Left hindlimb (tissue), 1 donor: ENCODE measurements at places on chromosomes 7 and 10.

- DNase-seq: no peak
Measured at GRCh38 chr10:75740541-75740940, 309.1 kb downstream of the LRMDA start.

DNA sequence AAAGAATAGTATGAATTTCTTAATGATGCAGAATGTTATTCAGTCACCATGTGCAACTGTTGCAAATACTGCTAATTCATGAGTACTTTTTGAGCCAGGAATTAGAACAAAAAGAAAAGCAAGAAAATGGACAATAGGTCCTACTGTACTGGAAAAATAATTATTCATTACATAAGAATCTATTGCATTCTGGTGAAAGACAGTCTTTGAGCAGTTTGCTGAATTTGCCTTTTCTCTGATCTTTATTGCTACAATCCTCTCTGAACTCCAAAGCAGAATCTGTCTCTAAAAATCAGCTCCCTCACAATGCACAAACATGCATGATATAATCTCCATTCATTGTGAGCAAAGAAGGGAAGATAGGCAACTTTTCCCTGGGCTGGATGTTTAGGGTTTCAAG lies 12.8 kb downstream of the IFIT2 start:
- DNase-seq: no peak

DNA sequence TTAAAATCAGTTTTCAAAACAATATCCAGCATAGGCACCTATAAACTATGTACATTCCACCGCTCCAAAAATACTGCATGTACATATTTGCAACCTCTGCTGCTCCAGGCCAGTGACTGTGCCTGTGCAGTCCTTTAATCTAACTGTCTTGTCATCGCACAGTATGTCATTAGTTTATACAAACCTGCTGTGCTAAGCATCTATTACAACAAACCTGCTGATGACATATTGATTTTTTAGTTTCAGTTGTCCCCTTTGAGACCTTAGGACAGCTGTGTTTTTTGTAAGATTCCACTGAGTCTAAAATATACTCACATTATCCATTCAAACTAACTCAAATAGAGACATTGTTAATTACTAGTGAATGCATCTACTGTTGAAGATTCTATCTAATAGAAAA lies 33.1 kb downstream of the SEMA3C start:
- no peak for DNase-seq

- DNase-seq: no peak
Measured at GRCh38 chr10:30134171-30134945, 75.0 kb upstream of the JCAD start.

GRCh38 chr10:75507469-75507868 lies 76.0 kb downstream of the LRMDA start:
- no peak for DNase-seq

DNA sequence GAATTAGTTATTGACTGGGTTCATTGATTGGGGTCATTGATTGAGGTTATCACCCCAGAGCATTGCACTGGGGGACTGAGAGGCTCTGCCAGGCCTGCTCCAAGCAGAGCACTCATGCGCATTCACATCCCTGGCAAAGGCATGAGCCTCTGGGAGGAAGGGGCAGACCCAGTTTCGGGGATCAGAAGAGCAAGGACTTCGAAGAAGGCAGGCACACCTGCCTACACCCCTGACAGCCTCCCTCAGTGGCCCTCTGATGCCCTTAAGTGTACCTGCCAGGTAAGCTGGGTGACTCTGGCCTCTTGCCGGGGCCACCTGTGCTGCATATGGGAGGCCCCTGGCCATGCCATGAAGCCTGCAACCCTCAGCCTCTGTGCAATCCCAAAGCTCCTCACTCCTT lies 181.1 kb downstream of the PTPN20 start:
- DNase-seq: no peak

DNA sequence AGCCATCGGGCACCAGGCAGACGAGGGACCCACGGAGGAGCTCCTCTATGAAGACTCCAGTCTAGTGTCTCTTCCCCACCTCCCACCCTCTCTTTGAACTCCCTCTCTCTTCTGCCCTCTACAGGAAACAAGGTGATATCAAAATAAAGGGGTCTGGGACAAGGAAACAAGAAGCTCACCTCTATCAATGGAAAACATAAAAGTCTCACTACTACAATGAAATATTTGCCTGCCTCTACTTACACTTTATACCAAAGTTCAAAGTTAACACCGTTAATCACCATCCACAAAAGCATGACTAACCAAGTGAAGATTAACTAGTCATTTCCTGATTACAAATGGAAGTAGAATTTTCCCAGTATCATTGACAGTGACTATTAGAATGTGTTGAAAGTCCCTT lies 82.2 kb downstream of the PARD3 start:
- DNase-seq: no peak

DNA sequence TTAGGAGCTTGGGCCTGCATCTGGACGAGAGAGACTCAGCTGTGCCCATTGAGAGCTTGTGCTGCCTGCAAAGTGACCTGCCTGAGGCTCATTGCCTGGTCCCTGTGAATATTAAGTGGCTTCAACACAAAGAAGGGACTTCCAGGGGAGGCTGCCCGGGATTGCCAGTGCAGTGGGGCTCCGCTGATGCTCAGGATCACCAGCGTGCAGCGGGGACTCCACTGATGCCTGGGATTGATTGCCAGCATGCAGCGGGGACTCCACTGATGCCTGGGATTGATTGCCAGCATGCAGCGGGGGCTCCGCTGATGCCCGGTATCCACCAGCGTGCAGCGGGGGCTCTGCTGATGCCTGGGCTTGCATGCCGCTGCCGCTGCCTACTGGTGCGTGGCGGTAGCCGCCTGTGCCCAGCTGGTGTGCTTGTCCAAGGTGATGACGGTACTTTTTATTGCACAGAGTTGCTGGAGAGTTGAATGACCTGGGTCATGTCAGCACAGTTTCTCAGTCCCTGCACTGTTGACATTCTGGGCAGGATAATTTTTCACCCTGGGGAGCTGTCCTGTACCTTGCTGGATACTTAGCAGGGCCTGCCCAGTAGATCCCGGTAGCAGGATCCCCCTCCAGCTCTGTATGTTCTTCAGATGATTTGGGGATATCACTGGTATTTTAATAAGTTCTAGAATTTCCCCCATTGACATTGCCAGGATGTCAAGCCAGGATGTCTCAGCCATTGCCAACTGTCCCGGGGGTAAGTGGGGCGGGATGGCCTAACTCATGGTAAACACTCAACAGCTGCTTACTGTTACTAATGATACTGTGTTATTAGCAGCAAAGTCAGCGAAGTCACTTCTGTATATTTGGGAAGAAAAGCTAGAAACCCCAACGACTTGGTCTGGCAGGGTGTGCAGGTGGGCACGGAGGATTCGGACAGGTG lies 13.0 kb downstream of the DOCK1 start:
- no peak for DNase-seq

GRCh38 chr10:70911386-70911785 lies 23.0 kb upstream of the PCBD1 start:
- no peak for DNase-seq

- DNase-seq: no peak
Measured at GRCh38 chr7:30790356-30790755, 19.1 kb downstream of the MINDY4 start.

DNA sequence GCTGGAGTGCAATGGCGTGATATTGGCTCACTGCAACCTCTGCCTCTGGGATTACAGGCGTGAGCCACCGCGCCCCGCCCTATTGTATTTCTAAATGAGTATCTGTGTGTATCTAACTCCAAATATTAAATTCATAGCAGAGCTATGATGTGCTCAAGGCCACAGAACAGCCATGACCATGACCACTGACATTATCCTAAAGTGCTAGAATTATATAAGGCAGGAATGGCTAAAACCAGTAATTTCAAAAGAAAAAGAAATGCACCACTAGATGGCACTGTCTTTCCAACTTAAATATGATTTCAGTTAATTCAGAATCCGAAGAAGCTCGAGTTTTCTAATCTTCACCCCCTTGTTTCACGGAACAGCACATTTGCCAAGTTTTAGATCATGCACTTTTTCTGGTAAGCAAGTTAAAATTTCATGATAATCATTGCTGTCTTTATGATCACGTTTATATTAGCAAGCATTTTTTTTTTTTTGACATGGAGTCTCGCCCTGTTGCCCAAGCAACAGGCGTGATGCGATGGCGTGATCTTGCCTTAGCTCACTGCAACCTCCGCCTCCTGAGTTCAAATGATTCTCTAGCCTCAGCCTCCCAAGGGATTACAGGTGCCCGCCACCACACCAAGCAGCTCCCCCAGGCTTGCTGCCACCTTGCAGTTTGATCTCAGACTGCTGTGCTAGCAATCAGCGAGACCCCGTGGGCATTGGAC lies 65.3 kb downstream of the OR13A1 start:
- no peak for DNase-seq

DNA sequence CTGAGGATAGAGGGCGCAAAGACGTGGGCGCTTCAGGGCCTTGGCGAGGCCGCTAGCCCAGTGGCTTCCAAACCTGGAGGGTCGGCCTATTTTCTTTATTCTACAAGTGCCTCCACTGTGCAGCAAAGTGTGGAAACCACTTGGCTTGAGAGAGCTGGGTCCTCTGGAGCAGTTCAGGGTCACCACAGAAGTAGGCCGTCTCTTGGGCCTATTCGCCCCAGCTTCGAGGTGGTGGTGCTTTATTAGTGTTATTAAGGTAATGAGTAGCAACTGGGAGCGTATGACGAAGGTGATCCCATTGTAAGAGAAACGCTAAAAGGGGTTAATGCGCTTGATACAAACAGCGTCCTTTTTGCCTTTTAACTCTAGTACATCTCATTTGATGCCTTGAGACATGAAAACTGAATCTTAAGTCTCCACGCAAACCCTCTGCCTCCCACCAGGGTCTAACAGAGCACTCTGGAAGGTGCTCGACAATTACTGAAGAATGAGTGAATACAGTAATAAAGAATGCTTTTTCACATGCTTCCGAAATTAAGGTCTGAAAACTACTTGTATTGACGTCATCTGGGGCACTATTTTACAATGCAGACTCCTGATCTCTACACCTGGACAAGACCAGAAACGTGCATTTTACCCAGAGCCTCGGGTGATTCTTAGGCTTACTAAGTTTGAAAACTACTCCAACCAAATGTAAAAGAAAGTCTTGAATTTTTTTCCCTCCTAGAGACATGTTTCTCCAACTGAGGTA lies 647 bp upstream of the GSAP start:
- no peak for DNase-seq

GRCh38 chr7:74364061-74364460 lies 74.9 kb downstream of the CLIP2 start:
- DNase-seq: no peak

DNA sequence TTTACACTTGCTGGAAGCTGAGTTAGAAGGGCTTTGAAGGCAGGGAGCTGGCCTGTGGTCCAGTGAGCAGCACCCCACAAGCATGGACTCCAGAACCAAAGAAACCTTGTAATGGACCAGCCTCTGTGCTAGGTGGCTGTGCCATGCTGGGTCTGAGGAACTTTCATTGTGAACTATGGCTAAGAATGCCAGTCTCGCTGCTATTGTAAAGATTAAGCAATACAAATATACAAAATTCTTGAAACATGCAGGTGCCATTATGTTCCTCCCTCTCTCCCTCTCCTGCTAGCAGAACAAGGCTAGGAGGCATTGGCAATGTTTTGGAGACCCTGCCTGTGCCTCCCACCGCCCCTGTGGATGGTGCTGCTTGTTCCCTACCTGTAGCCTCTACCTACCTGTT lies 105.0 kb downstream of the PKD1L1 start:
- DNase-seq: no peak

DNA sequence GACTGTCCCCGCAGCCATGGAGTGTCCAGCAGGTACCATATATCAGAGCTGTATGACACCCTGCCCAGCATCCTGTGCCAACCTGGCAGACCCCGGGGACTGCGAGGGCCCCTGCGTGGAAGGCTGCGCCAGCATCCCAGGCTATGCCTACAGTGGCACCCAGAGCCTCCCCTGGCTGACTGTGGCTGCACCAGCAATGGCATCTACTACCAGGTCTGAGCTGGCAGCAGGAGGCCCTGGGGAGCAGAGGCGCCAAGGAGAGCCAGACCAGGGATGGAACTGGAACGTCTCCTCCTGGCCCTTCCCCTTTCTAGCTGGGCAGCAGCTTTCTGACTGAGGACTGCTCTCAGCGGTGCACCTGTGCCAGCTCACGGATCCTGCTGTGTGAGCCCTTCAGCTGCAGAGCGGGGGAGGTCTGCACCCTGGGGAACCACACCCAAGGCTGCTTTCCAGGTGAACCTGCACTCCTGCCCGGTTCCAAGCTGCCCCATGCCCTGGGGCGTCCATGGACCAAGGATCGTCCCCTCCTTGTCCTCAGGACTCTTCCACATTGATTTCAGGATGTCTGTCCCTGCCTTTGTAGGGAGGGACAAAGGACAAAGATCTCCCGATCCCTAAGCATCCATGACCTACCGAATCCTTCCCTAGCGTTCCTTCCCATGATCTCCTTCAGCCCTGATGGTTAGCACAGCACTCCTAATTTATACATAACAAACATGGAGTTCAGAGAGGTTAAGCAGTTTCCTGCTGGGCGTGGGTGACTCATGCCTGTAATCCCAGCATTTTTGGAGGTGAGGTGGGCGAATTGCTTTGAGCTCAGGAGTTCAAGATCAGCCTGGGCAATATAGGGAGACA lies 33.3 kb downstream of the EPHB4 start:
- no peak for DNase-seq

DNA sequence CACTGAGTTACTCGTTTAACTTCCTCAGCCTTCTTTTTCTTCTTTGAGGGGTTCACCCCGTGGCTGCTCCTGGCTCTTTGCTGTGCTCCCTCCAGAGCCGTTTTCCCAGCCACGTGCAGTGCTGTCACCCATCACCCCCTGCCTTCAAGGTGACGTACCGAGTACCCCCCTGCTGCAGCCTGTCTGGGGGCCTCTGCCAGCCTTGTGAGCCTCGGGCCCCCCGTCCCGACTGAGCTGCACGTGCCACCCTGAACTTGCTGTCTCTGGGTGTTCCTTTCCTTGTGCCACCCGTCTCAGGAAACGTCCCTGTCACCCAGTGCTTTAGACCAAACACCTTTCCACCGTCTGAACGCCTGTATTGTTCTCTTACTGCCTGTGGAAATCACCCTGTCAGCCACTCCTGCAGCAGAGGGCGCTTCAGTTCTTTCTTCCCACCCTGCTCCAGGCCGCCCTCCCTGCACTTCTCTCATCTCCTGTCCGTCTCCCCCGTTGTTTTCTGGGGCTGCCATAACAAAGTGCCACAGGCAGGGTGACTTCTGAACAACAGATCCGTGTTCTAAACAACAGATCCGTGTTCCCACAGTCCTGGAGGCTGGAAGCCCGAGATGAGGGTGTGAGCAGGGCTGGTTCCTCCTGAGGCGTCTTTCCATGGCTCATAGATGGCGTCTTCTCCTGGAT lies 44.6 kb downstream of the WDR37 start:
- DNase-seq: no peak
